ENCODE measurements at places on chromosomes 13 and 19. TPM values are rescaled to one million over a fixed set of nuclear protein-coding genes. Genes with fewer than 3 reads are reported as not detected.

GRCh38 chr19:11165486-11166030, 10.0 kb upstream of the SPC24 start:
- no peak for DNase-seq

- DNase-seq: peak; percentile 93
Observed at GRCh38 chr19:58059003-58059670, at the start of gene ZNF135. Gene ZNF135, plus strand, starts transcription at chr19:58059282. Its CDS starts 721 bp downstream, at chr19:58060003.

DNA sequence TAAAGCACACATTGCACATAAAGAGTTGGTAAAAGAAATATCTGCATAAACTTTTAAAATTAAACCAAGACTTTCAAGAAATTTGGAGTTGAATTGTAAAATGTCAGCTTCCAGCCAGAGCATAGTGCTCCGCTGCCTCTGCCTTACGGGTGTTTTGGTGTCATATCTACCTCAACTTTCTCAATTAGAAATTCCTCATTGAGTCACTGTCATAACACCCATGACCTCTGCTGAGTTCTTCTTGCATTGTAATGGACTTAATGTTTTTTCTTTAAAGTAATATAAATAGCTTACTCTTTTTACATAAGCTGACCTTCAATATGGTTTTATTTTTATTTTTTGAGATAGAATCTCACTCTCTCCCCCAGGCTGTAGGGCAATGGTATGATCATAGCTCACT, 551.0 kb upstream of the NBEA start:
- DNase-seq: no peak

- no peak for DNase-seq
Observed at GRCh38 chr13:39767791-39768517, 112.5 kb downstream of the COG6 start.

GRCh38 chr19:18611327-18612050, 1.2 kb upstream of the TMEM59L start:
- no peak for DNase-seq

Gene KCNC3
- total RNA-seq: 4.9 TPM

Gene ZNF77
- total RNA-seq: 2.1 TPM

Gene CRLF1
- total RNA-seq: 7.2 TPM
